ENCODE measurements at places on chromosomes 16 and 17. TPM values are rescaled to one million over a fixed set of nuclear protein-coding genes. Genes with fewer than 3 reads are reported as not detected.

DNA sequence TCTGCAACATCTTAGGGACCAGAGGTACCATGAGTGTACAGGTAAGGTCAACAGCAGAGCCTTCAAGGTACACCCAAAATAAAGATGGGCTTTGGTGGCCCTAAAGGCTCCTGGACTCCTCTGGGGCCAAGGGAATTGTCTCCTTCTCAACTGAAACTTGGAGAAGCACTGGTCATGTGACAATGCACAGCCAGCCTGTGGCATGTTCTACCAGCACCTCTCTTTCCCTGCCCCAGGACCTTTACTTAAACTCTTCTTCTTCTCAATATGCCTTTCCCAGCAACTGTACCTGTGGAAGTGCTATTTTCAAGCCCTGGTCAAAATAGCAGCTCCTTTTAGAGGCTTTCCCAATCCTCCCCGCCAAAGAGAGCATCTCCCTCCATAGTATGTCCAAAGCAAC lies 28.4 kb downstream of the PIPOX start:
- no peak for DNase-seq

DNA sequence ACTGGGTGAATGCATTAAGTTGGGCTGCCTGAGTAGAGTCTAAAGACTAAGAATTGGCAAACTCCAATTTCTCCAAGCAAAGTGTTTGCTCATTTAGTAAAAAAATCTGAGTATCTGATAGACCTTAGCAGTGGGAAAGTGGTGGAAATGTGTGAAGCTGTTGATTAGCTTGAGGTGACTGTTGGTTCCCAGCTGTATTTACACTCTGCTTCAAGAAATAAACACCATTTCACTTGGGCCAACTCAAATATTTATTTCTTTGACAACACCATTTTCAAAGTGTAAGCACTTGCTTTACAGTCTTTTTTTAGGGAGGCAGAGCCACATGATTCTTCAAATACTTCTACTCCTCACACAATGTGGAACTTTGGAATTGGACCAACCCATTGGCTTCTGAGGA lies 8.7 kb downstream of the KCTD19 start:
- no peak for DNase-seq

DNA sequence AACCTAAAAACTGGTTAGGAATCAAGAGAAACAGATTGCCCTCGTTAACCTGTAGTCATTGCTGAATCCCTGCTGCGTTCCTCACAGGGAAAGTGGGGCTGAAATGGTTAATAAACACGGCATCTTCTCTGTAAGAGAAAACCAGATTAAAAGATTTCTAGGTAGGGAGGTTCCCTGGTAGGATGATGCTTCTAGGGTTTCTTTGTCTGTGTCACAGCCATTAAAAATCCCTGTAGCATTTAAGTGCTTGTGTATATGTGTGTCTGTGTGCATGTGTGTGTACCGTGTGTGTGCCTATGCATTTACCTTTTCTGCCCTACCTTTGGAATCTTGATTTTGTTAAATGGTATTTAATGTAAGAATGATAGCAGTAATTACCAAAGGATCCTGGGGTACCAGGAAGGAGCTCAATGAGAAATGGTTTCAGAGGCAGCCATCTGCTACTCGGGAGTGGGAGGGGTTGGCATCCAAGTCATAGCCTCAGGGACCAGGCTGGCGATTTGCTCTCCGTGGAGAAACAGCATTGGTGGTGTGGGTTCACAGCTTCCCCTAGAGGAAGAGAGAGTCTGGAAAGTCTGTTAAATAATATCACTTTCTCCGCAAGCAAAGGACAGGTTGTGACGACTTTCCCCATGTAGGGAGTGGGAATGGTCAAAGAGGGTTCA lies 177.1 kb downstream of the HS3ST4 start:
- DNase-seq, result no peak

DNA sequence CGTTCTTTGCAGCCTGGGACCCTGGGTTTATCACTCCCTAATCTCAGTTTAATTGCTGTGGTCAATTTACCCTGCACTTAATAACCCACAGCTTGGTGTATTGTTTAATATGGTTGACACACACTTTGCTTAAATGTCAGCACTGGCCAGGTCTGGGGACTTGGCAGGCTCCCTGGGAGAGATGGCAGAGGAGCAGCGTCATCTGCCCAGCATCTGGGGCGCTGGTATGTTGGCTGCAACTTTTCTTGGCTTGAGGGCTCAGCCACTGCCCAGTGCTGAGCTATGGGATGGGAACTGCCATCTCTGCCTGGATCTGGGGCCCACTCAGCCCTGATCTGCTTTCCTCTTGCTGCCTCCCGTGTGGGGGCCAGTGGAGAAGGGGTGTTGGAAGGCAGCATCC lies 115.7 kb upstream of the IRX3 start:
- no peak for DNase-seq

PSMC5 gene
- 76.1 TPM for total RNA-seq

ICAM2 gene
- 46.6 TPM for total RNA-seq

Measured in thoracic aorta (tissue), 2 donors.